Kidney glomerular epithelial cell (primary cell): ENCODE measurements at places on chromosomes 2 and 18.
A peak's percentile ranks its signal among the peaks of the same experiment; 100 is the strongest.

DNA sequence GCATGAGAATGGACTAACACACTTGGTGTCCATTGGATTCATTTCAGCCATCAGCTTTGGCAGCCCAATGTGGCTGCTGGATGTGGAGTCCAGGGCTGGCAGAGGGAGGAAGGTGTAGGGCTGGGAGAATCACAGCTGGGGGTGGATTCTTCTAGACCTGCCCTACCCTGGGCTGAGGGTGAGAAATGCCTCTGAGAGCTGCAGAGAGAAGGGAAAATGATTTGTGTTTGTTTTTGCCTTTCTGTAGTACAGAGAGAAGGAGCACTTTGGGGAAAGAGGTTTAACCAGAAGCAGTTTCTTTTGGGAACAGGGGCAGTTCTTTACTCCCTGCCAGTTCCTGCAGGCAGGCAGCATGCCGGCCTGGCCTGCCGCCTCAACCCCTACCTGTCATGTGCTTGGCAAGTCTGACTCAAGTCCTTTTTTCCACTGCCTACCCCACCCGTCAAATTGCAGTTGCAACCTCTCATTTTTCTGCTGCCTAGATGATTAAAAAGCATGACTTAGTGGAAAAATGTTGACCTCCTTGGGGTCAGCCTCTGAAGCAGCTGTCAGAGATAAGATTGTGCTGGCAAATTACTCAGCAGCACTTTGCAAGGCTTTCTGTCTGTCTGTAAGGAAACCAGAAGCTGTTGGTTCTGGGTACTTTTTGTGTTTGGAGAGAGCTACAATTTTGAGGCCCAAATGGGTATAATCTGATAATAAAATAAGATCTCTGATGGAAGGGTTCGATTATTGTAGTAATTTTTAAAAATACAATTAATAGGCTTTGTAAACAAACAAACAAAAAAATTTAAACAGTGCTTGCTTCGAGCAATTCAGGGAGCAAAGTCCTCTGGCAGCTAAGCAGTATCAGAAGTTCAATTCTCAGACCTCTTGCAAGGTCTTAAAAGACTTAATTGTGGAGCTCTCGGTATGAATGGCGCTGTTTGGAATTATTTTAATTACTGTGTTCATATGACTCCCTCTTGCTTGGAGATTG is 21.7 kb downstream of the LBH start:
- peak; percentile 75 for DNase-seq

DNA sequence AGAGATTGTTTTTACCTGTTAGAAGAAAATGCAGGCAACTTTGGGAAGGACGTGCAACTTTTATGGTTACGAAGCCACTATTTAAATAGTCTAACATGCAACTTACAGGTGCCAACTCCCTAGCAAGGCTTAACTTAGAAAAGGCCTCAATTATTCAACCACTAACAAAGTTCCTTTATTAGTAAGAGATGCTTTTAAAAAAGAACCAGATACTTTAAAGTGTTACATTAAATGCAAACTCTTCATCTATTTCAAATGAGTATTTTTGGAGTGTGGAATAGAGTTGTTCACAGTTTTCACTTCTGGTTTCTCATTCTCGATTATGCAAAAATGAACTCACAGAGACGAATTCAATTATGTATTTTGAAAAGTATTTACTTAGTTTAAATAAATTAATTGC is 51.7 kb downstream of the PELI1 start:
- DNase-seq, result no peak

DNA sequence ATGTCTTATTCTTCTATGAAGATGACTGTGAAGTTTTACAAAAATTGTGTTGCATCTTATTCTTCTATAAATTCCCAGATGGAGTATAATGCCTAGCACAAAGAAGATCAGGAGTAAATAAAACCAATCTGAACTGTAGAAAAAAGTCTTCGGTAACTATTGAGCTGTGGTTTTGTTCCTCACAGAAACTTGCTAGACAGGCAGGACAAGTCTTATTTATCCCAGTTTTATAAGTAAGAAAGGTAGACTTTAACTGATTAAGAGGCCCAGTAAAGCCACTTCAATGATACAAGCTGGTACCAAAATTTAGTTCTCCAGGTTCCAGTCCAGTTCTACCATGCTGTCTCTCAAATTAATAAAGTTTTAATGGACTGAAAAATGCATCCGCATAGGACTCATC is 526.7 kb upstream of the SETBP1 start:
- no peak for DNase-seq

- DNase-seq, result peak; percentile 93
These were observed 19.3 kb upstream of the LOXHD1 start for GRCh38 chr18:46676182-46676835.

DNA sequence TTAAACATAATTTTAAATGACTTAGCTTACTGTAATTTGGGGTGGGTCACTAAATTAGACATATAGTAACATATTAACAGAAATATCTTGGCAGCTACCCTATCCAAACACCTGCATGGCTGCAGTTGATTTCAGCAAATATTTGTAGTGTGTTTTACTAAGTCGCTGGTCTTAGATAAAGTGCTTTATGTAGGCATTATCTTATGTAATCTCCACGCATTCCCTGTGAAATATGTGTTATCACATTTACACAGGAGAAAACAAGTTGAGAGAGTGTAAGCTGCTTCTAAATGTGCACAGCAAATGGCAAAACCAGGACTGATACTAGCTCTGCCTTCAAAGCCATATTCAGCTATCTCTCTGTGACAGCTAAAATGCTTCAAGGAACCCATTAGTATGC is 72.0 kb downstream of the NYAP2 start:
- peak; percentile 56 for DNase-seq

DNA sequence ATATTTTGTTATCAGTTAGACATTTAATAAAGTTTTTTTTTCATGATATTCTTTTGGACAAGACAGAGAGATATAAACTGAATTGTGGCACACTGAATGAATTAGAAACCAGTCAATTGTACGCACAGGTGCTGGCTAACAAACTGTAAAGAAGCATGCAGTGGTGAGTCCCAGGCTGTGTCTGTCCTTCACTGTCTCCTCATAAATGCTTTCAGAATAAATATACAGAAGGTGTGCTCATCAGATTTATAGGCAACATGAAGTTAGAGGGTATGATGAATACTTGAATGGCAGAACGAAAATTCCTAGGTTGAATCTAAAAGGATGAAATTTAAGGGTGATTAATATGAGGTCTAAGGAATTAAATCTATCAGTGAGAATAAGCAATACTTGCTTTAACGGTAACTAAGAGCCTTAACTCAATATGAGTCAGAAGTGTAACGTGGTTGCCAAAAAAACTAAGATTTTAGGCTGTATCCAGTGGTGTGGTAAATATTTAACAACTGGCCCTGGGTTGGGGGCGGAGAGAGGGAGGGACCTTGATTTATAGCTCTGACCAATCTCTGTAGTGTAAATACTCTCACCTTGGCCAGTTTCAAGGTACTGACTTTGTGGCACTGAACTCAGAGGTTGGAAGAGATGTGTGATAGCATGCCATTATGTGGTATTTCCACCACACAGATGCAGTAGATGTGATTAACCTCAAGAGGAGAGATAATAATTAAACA is 41.9 kb upstream of the AAK1 start:
- peak; percentile 82 for DNase-seq

DNA sequence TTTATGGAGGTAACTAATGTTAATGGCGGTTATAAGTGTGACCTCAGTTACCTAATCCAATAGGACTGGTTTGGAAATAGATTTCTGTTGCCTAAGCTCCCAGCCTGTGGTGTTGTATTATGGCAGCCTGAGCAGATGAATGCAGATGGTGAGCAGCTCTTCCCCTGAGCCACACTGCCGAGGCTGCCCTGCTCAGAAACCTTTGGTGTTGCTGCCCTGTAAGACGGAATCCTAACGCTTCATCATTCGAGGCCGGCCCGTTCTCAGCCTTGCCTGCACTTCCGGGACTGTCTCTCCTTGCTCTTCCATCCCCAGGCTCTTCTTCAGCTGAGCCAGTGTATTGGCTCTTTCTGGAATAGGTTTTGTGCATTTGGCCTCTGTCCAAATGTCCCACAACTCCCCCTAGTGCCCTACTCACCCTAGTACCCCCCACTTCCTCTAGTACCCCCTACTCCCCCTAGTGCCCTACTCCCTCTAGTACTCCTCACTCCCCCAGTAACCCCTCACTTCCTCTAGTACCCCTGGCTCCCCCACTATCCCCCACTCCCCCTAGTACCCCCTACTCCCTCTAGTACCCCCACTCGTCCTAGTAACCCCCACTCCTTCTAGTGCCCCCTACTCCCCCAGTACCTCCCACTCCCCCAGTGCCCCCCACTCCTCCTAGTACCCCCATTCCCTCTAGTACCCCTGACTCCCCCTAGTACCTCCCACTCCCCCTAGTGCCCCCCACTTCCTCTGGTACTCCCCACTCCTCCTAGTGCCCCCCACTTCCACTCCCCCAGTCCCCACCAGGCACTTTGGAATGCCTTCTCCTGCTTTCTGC is 106.0 kb upstream of the TAF1B start:
- no peak for DNase-seq

DNA sequence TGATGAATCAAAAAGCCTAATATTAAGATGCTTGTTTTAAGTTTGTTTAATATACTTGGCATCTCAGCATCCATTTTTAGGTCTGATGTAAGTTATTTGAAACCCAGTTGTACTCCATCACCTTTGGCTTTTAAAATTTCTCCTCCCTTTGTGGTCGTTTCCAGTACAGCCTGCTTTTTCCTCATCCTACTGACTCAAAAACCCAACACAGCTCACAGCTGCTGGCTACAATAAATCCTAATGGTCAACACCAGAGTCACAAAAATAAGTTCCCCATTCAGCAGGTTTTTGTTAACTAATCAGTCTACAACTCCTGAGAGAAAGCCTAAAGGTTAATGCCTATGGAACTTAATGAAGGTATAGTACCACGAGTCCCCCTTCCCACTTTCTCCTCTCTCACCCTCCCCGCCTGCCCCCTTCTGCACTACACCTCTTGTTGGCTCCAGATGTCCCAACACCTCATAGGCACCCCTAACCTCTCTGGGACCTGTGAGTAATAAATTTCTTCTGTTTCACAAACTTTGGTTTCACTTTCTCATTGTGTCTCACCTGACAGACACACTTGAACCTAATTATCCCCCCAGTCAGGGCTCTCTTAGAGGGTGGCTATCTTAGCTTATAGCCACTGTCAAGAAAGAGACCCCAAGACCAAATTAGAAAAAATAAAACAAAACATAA is 148.6 kb downstream of the GALNT1 start:
- DNase-seq, result peak; percentile 57

DNA sequence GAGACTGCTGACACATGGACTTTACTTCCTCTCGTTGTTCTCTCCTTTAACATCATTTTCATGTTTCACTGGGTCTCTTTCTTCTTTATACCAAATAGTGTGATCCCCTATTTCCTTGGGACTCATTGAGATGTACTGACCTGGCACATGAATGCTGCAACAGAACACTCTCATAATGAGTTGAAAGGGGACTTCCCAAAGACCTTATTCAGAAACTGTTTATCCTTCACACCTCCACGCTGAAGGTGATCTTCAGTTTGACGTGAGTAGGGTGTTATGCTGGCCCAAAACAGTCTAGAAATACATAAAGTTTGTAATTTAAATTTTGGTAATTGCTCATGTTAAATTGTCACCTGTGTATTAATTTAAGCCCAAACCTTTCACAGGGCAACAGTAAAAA is 1096.8 kb upstream of the GYPC start:
- no peak for DNase-seq

- no peak for DNase-seq
These were observed 30.3 kb upstream of the TAF1B start for GRCh38 chr2:9812945-9813311.

DNA sequence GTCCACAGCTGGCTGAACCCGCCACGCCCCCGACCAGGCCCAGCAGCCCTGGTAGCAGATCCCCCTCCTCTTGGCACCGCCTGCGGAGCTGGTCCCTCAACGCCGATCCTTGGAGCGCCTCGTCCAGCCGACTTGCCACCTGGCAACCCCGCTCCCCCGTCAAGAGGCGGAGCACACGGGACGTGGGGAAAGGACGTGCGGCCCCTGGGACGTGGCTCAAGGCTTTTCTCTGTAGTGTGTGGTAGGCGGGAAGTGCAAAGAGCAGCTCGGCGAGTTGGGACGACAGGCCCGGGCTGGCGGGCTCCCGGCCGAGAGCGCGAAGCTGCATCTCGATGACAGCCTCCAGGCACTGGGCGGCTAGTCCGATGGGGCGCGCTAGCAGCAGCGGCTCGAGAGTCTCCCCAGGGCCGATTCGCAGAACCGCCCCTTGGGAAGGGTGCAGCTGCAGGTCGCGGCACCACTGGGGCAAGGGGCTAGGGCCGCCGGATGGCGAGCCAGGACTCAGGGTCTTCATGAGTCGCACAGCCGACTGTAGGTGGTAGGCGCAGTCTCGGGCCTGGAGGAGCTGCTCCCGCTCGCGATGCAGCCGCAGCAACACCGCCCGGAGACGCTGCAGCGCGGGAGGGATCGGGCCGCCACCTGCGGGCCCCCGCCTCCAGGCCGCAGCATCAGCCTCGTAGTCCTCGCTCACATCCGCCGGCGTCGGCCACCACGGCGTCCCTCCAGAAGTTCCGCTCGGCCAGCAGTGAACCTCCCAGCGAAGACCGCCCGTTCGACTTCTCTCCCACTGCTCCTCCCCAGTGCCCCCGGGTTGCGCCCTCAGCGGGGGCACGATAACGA is 617 bp downstream of the CCDC142 start:
- no peak for DNase-seq

GRCh38 chr2:235572592-235572991 is 78.7 kb downstream of the AGAP1 start:
- DNase-seq, result no peak

GRCh38 chr2:241892299-241893137 is 23.0 kb downstream of the RTP5 start:
- no peak for DNase-seq

- DNase-seq, result no peak
These were observed 7.7 kb downstream of the STAT1 start for GRCh38 chr2:191006297-191006696.

DNA sequence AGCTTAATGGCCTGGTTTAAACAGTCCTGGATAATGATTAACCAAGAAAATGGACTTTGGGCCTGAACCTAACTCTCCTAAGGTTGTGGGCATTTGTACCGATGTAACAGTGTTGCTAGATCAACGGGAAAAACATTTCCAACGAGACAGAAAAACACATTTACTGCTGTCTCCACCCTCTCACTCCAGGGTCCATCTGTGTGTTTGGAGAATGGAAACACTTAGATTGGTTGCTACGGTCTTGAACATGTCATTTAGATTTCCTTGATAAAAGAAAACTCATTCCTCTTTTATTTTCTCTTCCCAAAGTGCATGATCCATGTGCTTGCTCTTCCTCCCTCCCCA is 88.0 kb downstream of the SOCS6 start:
- DNase-seq, result peak; percentile 72

- DNase-seq, result no peak
These were observed 154.7 kb upstream of the LYPD1 start for GRCh38 chr2:132824716-132825115.

DNA sequence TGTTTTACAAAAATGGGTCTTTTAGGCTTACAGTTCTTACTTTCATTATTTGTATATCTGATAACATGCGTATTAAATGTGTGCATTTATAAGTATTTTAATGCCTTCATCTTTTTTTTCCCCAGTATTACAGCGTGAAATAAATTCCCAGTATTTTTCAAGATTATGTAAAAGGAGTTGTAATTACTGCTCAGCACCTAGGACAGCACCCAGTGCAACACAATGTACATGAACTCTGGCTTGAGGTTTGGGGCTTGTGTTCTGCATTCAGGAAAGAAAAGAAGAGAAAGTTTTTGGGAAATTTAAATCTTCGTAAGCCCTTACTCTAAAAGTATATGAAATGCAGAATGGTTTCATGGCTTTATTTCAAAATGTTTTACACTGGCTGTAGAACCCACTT is 16.7 kb downstream of the ZNF638 start:
- peak; percentile 5 for DNase-seq
